ENCODE measurements at places on chromosomes 4 and X. TPM values are rescaled to one million over a fixed set of nuclear protein-coding genes. Genes with fewer than 3 reads are reported as not detected.

- no peak for DNase-seq
These were observed 434.9 kb upstream of the GALNTL6 start for GRCh38 chr4:171378323-171378722.

GRCh38 chr4:69742596-69742995 lies 17.8 kb downstream of the SULT1B1 start:
- no peak for DNase-seq

- DNase-seq, result no peak
These were observed 914.8 kb upstream of the GRIA3 start for GRCh38 chrX:122269243-122269781.

DNA sequence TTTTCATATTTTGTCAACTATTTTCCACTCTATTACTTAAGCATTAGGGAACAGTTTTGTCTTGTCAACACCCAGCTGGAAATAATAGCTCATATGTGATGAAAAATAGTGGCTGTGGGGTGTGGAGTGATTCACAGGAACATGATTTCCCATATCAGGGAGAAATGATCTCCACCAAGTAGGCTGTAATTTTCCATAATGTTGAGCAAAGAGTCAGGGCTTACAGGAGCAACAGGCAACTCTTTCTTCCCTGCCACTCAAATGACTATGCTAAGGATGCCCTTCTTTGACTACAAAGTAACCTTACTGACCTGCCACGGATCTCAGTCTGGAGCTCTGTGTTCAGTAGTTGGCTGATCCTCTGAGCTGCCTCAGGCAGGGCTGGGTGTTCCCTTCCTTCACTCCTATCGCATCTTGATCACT lies 90.0 kb upstream of the GATB start:
- DNase-seq, result no peak

GRCh38 chr4:188839704-188840103 lies 700.5 kb downstream of the TRIML1 start:
- no peak for DNase-seq

Gene SSX1
- not detected for total RNA-seq

Gene G6PD
- 108 TPM for total RNA-seq

All from osteocyte (in vitro differentiated cells).